Omental fat pad (tissue), 4 donors: ENCODE measurements at places on chromosomes 7 and 10.

DNA sequence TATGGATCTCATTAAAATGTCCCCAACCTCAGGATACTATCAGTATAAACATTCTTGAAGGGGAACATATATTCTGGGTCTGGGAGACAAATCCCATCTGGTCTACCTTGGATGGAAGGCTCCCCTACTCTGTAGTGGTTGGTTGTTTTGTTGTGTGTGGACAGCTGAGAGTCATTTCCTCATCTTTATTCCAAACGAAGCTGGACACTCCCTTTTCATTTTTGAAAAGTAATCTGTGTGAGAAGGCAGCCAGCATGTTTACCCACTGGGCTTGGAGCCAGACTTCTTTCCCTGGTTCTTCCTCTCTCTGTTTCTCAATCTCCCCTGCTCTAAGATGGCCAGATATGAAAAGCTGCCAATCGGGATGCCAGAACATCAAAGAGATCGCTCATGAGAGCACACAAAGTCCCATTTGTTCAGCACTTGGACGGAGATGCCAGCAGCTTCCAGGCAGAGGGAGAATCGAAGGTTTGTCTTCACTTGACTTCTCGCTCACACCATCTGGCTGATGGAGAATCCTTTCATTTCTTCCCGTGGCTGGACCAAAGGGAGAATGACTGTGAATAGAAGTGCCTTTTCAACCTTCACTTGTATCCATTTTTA lies 108.1 kb upstream of the AGR3 start:
- DNase-seq = peak; percentile 33

GRCh38 chr10:89207801-89208551 lies 859 bp upstream of the CH25H start:
- DNase-seq = no peak

- DNase-seq = no peak
These were observed 56.3 kb downstream of the IFIT5 start for GRCh38 chr10:89470628-89471027.

DNA sequence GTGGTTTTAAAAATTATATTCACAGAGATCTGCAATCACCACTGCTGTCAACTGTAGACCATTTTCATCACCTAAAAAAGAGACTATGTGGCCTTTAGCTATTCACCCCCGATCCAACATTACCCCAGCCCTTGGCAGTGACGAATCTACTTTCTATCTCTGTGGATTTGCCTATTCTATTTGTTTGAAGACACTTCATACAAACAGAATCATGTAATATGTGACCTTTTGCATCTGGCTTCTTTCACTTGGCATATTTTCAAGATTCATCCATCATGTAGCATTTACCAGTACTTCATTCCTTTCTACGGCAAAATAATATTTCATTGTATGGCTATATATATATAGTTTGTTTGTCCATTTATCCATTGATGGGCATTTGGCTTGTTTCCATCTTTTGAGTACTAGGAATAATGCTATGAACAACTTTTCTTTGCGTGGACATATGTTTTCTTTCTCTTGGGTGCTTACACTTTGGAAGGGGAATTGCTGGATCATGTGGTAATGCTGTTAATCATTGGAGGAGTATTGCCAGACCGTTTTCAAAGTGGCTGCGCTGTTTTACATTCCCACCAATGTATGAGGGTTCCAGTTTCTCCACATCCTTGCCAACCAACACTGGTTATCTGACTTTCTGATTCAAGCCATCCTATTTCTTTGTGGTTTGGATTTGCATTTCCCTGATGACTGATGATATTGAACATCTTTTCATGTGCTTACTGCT lies 22.3 kb downstream of the ADAMTS14 start:
- DNase-seq = no peak

- DNase-seq = no peak
These were observed 125.3 kb downstream of the SAMD9 start for GRCh38 chr7:92992483-92992882.

DNA sequence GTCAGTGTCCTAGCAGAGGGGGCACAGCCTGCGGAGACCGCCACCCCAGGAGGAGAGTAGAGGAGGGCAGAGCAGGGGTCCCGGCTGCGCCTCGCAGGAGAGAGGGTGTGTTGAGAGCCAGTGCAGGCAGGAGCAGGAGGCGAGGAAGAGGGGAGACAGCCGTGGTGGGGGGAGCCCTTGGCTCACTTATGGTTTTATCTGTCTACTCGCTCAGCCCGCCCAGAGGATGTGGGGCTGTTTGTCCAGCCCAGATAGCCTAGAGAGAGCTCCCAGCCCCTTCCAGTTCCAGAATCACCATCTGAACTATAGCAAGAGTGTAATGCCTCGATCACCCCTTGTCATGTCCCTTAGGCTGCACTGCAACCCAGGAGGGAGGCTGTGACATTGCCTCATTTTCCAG lies 26.6 kb downstream of the SLC29A3 start:
- DNase-seq = no peak

- DNase-seq = no peak
These were observed 92.6 kb downstream of the LRRC4 start for GRCh38 chr7:127938588-127938987.

- DNase-seq = no peak
These were observed 43.4 kb downstream of the GRK5 start for GRCh38 chr10:119250641-119251314.

DNA sequence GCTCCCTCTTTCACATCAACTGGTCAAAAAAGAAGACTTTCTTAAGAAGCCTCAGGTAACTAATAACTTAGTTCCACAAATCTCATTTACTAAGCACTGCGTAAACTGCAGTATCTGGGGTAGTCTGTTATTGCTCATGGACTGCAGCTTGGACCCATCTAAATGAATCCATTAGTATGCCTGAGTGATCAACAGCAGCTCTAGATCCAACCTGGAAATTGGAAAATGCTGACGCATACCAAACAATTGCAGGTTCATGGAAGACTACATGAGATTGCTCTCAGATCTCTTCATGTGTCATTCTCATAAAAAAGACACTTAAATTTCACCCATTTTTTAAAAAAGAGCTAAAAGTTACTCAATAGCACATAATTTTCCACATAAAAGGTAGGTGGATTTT lies 121.6 kb downstream of the IDE start:
- DNase-seq = no peak

DNA sequence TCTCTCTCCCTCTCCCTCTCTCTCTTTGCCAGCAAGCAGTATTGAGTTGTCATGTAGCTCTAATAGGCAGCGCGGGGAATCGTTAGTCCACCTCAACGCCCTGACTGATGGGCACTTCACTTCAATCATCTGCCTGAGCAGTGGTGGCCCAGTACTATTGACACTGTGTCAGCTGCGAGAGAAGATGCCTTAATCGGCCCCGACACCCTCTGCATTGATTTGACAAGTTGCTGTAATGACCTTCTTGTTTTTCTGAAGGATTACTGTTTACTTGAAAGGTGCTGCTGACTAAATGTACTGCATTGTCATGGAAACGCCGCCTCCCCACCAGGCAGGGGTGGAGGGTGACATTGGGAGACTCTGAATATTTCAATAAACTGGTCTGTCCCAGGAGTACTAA lies 913.8 kb downstream of the KCNMA1 start:
- DNase-seq = no peak

- no peak for DNase-seq
These were observed 159.3 kb upstream of the TMEM196 start for GRCh38 chr7:19932549-19933249.

DNA sequence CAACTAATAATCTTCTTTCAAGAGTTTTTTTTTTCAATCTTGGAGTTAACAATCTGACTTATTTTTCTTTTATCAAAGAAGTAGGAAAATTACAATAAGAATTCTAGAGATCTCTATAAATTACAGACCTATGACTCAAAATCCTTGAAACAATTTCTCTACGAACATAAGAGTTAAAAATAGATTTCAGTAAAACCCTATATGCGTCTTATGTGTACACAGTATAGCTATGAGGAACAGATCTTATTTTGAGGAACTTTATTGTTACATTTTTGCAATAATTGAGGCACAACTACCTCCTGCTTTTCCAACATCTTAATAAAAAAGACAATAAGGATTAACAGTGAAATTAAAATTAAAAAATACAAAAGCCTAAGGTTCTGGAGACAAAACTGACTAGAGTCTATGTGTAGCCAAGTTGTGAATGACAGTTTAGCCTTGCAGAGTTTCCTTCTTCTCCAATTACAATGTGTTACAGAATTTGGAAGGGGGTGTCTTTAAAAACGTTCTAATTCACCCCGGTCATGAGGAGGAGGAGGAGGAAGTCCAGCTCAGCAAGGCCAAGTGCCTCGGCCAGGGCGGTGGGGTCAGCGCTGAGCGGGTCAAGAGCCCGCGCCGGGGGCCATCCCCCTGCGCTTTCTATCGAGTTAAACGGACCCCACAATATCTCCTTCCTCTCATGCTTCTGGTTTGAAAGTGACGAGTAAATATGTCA lies 40.5 kb downstream of the AMZ1 start:
- no peak for DNase-seq

DNA sequence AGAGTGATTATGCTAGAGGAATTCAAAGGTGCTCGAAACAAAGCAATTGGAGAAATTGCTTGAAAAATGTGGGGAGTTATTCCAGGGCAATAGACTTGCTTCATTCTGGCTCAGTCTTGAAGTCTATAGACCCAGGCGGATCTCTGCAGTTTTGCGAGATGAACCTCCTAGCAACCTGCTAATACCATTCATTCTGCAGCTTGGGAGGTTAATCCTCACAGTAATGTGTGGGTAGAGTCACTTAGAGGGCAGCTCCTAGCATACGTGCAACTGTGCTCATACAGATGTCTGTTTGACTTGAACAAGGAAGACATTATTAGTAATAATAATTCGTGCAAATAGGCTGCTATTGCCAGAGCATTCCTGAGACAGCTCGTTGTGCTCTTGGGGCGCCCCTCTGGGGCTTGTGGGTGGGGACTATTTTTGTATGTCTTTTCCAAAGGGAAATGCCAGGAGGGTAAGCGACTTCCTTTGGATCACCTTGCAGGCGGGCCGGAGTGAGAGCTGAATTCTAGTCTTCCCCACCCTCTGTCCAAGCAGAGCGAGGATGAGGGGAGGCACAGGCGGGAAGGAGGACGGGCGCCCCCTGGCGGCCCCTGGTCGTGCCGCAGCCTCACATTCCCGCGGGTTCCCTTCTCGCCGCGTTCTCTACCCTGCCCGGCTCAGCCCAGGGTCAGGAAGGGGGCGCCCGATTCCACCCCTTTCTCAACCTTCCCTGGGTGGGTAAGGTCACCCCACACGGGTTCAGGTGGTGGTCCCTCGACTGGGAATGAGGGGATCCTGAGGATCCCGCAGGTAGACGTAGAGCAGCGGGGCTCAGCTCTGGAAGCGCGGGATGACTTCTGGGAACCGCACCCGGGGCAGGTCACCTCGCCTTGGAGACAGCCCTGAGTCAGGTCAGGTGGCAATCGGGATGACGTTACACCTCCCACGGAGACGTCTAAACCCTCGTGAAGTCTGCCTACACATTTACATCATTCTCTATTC lies 241.5 kb downstream of the PHTF2 start:
- DNase-seq = no peak

GRCh38 chr10:1476455-1476803 lies 260.9 kb downstream of the ADARB2 start:
- no peak for DNase-seq

DNA sequence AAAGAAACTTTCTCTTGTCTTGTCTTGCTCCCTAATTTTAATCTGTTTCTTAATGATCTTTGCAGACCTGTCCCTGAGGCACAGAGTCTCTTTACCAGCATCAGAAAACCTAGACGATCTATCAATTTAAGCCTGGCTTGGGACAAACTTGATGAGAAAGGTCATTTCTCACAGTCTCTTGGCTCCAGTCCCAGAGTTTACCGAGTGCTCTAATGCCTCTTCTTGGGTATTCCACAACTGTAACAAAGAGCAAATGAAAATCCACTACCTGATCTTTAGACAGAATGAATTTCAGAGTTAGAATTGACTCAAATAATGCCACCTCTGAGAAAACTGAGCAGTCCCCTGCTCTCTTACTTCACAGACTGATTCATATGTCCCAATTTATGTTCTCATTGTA lies 106.4 kb upstream of the DNAJB12 start:
- no peak for DNase-seq

DNA sequence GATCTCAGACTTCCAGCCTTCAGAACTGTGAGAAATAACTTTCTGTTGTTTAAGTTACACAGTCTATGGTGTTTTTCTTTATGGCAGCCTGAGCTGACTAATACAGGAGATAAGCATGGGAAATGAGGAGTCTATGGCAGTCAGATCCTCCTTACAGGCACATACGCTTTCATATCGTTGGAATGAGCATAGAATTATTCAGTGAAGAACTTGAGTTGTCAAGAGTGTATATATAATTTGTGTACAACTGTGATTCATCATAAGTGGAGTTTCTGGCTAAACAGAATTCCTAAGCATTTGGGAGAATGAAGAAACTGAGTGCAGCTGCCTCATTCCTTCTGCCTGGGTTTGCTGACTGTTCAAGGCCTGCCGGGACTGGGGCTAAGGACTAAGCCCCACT lies 516.7 kb downstream of the ADRA2A start:
- DNase-seq = no peak

- DNase-seq = no peak
These were observed 15.8 kb downstream of the ASZ1 start for GRCh38 chr7:117411539-117411938.

DNA sequence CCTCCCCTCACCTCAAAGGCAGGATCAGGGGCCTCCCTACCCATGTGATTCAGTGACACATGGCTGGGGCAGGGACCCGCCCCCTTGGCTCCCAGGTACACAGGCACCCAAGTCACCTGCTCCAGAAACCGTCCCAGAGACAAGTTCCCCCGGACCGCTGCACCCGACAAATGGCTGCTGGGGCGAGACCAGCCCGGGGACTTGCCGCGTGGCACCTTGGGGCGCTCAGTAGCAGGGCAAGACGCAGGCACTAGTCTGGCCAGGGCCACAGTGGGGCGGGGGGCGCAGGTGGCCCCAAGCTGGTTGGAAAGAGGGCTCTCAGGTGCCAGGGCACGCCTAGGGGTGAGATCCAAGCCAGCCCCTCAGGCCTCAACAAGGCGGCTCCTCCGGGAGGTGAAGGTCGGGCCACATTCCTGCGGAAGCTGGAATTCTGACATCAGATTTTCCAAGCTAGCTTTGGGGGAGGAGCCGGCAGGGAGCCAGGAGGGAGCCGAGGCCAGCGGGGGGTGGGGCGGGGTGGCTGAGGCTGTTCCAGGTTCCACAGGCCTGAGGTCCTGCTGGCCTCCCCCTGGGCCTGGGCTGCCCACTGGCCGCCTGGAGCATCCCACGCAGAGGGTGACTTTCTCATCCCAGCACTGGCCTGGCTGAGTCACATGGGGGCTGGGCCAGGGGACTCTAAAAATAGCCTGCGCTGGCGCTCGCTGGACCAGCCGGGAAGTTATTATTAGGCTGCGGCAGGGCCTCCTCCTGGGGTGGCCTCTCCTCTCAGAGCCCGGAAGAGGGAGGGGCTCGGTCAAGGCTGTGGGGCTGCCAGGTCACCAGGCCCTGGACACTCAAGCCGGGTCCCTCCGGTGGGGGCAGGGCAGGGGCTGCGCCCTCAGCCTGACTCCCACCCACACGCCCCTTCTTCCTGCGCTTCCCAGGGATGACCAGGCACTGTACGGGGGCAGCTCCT lies 20.5 kb upstream of the INPP5A start:
- DNase-seq = peak; percentile 52

GRCh38 chr7:101399759-101400158 lies 37.1 kb downstream of the COL26A1 start:
- no peak for DNase-seq
